AML-193 (cell line): ENCODE measurements at places on chromosomes 13 and 19.

- DNase-seq: no peak
These were observed 17.2 kb downstream of the BRD4 start for GRCh38 chr19:15315101-15315500.

DNA sequence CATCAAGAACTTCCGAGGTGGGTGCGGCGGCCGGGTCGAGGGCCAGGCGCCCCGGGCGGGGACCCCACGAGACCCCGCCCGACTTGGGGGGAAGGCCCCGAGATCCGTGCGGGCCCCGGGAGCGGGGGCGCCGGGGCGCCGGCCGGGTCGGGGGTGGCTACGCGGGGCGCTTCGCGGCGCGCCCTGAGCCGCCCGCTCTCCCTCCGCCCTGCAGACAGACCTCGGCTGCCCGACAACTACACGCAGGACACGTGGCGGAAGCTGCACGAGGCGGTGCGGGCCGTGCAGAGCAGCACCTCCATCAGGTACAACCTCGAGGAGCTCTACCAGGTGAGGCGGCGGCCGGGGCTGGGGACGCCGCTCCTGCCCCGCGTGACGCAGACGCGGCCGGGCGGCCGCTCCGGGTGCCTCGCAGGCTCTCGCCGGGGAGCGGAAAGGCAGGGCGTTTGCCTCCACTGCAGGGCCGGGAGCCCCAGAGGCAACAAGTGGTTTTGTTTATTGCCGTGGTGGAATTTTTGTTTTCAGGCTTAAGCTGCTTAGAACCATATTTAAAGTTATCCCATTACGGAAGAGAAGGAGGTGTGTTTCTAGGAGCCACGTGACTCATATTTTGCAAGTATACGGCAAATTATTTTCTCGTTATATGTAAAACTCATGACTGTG, 477 bp downstream of the CUL4A start:
- DNase-seq: peak; percentile 58

- no peak for DNase-seq
These were observed 22.6 kb downstream of the KLHL26 start for GRCh38 chr19:18659281-18660050.

DNA sequence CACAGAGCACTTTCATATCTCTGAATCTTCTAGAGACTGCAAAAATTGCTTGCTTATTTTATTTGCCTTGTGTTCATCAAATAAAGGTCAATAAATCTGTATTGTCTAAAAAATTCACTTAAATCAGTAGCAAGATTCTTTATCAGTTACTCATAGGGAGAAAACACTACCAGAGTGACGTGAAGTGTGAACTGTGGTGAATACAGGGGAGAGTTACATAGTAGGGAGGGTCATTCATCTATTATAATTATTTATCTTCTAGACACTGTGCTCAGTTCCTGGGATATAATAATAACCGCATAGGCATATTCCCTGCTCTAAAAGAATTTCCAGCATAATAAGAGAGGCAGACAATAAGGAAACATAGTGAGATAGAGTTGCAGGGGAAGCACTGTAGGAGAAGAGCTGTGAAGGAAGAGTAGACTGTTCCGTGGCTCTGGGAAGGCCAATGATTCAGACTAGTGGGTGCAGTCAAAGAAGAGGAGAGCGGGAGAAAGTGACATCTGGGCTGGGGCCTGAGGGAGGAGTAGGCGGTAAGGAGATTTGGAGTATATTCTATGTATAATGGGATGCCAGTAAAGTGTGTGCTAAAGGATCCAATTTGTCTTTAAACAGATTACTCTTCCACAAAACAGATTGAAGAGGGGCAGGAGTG, 84.0 kb upstream of the TDRD3 start:
- no peak for DNase-seq

DNA sequence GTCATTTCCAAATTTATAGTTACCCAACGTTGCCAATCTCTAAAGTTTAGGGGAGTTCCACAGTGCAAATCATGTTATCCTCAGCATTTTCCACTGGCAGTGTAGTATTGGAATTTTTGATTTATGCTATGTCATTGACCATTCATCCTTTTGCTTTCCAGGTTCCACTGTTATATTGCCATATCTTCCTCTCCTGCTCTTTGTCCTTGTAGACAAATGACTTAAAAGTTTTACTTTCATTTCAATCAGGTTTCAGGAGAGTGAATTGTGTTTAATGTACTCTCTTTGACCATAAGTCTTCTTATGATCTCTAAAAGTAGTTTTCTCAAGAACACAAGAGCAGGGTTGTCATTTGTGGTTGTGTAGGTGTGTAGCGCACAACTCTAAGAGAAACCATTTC, 274.6 kb downstream of the COG6 start:
- no peak for DNase-seq

DNA sequence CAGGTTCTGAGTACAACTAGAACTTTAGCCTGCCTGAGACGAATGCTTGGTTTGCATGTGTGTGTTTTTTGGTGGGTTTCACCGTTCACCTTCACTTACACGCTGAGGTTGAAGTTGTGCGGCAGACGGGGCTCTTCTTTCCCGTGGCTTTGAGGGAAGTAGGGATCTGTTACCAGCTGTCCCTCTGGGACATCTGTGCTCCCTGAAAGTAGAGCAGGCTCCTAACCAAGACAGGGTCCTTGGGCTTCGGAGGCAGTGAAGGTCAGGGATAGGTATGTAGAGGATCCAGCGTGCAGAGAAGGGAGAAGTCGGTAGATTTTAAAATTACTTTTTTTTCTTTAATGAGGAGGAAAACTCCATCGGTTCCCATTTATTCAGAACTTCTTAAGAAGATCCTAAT, 48.7 kb downstream of the ZNF536 start:
- no peak for DNase-seq

- peak; percentile 85 for DNase-seq
These were observed 32.5 kb downstream of the DLEU7 start for GRCh38 chr13:50810998-50811397.

GRCh38 chr19:47483800-47484690, at the start of gene KPTN:
KPTN (minus strand) TSS chr19:47484219; CDS start chr19:47484160, 59 bp downstream.
- peak; percentile 79 for DNase-seq

GRCh38 chr13:23645851-23646250, 75.6 kb downstream of the TNFRSF19 start:
- no peak for DNase-seq

- no peak for DNase-seq
These were observed 184.9 kb downstream of the PTPRS start for GRCh38 chr19:5155586-5156210.

DNA sequence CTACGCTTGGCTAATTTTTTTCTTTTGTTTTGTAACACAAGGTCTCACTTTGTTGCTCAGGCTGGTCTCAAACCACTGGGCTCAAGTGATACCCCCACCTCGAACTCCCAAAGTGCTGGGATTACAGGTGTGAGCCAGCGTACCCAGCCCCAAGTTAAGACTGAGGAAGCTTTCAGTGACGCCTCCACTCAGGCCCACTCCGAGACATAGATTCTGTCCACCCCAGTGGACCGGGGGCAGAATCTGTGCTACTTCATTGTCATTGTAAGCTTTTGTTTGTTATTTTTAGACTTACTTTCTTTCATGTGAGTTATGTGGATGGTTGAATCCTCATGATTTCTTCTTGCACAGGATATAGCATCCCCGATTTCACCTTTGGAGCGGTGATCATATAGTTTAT, 156.9 kb upstream of the TSHZ3 start:
- DNase-seq: no peak

DNA sequence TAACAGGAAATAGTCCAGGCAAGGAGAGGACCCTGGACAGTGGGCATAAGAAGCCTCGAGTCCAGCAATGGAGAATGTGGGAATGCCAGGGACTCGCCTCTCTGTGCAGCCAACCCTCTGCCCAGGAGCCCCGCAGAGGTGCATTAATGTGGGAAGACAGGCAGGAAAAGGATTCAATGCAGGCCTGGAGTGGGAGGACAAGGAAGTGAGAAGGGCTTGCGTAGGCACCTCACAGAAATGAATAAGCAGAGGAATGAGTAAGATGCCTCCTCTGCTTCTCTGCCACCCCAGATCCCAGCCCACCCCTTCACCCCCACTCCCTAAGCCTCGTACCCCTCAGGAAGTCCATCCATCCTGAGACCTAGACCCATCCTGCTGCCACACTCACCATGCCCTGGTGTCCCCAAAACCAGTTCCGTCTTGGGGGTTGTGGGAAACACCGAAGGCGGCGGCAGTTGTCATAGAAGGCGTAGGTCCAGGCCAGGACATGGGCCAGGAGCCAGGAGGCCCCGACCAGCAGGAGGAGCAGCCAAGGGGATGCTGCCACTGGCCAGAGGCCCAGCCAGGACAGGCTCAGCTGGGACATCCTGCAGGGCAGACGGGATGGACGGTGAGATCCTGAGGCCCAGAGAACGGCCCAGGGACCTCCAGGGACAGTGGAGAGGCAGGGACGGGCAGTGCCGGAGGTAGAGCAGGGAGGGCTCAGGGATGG, 692 bp downstream of the CYP4F2 start:
- DNase-seq: no peak

DNA sequence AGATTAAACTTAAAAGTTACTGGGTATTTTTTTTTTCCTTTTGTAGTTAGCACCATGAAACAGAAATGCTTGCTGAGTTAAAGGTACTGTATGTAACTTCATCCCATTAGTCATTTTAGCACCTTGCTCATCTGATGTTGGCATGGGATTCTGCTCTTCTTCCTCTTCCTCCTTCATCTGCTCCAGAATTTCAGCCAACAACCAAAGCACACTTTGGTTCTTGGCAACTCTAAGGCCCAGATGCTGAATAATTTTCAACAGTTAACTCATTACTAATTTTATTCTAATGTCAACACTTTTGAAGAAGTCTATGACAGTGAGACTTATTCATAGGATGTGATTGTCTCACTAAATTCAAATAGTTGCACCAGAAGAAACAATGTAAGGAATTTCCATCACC, 359.2 kb downstream of the KCTD12 start:
- DNase-seq: no peak

GRCh38 chr19:17114414-17114831, 38.8 kb downstream of the MYO9B start:
- no peak for DNase-seq

DNA sequence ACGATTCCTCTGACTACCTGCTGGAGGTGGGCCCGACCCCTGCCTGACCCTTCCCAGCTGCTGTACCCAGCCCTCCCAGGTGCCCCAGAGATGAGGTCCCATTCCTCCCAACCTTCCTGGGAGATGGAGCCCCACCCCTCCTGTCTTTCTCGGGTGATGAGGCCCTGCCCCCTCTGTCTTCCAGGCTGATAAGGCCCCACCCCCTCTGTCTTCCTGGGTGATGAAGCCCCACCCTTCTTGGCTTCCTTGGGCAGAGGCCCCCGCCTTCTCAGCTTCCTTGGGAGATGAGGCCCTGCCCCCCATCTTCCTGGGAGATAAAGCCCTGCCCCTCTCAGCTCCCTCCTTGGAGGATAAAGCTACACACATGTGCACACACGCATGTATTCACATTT, 47.9 kb downstream of the CERS4 start:
- DNase-seq: no peak

DNA sequence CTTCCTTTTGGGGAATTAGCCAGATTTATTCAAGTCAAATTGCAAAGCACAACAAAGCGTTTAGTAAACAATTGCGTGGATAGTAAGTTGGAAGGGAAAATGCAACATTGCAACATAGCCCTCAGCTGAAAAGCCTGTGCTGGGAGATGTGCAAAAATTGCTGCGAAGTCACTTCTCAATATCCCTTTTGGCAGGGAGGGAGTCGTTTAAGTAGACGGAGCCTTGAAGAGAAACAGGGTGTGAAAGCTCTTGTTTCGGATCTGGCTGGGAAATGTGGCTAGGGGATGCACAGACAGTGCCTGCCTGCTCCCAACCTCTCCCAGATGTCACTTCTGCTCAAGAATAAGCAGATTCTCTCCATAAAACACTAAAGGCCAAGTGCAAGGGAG, 56.8 kb downstream of the SLC7A1 start:
- DNase-seq: no peak

DNA sequence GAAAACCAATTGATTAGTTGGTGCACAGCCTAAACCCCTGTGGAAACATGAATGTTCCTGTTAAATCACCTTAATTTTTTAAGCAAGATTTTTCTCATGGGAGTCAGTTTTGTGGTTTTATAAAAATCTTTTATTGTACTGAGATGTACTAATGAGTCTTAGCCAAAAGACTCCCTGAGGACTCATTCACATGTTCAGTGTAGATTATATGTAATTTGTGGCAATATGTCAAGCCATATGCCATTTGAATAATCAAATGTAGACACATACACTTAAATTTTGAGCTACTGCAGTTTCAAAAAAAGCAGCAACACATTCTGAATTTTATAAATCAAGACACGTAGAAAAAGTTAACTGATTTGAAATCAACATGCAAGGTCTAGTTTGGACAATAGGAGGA, 395.2 kb downstream of the MYO16 start:
- DNase-seq: no peak

GRCh38 chr19:47146920-47147319, 16.3 kb downstream of the SAE1 start:
- no peak for DNase-seq

- no peak for DNase-seq
These were observed 17.8 kb upstream of the EMC10 start for GRCh38 chr19:50458396-50459066.

DNA sequence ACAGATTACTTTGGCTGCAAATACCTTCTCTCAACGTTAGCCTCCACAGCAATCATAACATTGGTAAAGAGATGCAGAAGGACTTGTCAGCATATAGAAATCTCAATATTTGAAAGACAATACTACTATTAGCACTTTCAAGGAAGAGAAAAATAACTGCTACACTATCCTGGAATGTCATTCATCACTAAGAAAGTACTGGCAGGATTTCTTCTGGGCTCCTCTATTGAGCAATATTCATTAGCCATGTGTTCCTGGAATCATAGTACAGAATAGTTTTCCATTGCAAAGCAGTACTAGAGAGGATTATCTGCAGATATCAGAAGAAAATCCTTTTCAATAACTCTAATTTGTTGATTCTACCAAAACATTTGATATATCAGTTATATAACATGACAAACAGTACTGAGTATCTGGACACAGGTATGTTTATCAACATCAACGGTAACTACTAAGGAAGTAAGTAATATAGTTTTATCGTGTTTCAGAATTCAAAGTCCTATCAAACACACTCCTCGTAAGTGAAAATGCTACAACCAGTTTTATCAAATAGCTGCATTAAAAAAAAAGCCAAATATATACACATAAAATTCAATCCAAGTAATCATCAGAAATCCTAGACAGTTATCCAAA, 27.3 kb downstream of the INTS6 start:
- DNase-seq: no peak
